NCI-H2171 treated with DMSO at 0.1 percent for 48 hours (cell line): ENCODE measurements at places on chromosomes 13 and 19.

GRCh38 chr13:112657850-112658445 is 31.9 kb upstream of the ATP11A start:
- DNase-seq = no peak

DNA sequence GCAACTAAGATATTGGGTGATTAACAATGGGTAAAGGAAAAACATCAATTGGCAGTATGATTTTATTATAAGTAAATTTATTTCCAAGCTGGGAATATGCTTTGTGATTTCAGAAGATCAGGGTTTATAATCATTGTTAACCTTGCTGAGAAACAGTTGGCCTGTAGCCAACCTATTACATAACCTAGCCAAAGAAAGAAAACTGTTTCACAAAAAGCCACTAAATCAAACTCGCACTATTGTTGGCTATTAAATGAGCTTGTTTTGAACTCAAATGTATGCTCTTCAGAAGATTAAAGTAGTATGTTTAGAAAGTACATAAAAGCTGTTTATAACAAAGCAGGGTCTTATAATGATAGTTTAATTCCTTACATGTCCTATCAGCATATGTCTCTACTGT is 151.7 kb downstream of the LHFPL6 start:
- no peak for DNase-seq

DNA sequence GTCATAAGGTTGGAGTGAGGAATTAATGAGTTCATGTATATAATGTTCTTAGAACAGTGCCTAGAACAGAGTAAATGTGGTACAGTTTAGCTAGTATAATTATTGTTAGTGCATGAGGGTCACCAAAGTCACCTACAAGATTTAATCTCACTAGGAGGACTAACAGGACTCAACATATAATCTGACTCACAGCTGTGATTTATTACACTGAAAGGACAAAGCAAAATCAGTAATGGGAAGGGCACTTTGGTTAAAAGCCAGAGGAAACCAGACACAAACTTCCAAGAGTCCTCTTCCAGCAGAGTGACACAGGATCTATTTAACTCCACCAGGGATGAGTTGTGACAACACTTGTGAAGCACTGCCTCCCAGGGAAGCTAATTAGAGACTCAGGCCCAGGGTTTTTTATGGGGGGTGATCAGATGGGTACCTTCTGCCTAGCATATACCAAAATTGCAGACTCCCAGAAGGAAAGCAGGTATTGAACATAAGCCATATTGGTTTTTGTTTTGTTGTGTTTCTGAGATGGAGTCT is 341.2 kb upstream of the DACH1 start:
- DNase-seq = no peak

DNA sequence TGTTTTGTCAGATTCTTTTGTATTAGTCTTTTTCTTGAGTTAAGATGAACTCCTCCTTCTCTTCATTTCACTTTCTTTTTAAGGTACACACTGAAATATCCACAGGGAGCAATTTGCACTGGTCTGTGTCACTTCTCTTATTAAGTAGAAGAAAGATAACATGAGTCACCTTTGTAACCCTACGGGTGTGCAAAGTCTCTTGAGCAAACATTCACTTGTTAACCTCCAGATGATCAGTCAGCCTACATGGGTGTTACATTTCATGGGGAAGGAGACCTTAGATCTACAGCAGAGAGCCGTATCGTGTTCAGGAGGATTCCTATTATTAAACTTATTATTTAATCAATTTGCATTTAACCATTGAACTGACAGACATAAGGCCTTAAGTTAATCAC is 5.1 kb downstream of the ZNF507 start:
- no peak for DNase-seq
